Forelimb muscle (tissue), 1 donor: ENCODE measurements at places on chromosomes 1 and 21.
A peak's percentile ranks its signal among the peaks of the same experiment; 100 is the strongest.

DNA sequence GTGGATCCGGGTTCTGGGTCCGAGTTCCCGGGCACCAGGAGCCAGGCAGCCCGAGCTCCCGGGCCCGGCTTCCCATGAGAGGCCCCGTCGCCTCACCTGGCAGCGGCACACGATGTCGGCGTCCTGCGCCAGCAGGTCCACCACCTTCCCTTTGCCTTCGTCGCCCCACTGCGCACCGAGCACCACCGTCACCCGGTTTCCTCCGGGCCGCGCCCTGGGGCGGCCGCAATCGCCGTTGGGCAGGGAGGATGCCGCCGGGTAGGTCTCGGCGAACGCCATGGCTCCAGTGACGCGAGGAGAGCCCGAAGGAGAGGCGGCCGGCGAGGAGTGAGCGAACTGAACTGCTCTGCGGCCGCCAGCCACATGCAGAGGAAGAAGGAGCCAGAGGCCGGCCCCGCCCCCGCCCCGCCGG is at the start of gene ADSS2:
Gene ADSS2 (minus strand): TSS at position 371 of the 412 bp plus-strand sequence. CDS start 92 bp downstream, at position 279.
- no peak for DNase-seq

- peak; percentile 25 for DNase-seq
Observed at GRCh38 chr1:159188375-159188788, 16.3 kb upstream of the ACKR1 start.

DNA sequence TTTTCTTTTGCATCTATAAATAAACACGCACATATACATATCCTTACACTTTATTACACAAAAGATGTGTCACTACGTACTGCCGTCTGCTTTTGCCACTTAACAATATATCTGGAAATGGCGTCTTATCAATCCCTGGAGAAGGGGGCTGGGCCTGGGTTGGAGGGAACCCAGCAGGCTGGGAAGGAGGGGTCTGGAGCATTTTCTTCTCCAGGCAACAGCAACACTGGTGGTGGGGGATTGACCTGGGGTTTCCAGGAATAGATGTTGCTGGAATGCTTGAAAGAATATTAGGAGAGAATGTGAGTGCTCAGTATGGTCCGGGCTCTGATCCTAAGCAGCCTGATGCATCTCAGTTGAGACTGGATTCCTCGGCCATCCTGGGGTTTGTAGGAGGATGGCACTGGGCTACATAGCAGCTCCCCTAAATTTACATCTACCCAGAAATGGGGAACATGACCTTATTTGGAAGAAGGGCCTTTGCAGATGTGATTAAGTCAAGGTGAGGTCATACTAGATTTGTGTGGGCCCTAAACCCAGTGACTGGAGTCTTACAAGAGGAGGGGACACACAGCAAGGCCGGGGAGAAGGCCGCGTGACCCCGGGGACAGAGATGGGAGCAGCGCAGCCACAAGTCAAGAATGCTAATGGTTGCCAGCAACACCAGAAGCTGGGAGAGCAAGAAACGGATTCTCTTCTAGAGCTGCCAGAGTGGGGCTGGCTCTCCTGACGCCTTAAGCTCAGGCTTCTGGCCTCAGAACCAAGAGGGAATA is 98.6 kb downstream of the SIK1 start:
- no peak for DNase-seq

- DNase-seq = no peak
Observed at GRCh38 chr1:65959896-65960567, 167.3 kb downstream of the PDE4B start.

DNA sequence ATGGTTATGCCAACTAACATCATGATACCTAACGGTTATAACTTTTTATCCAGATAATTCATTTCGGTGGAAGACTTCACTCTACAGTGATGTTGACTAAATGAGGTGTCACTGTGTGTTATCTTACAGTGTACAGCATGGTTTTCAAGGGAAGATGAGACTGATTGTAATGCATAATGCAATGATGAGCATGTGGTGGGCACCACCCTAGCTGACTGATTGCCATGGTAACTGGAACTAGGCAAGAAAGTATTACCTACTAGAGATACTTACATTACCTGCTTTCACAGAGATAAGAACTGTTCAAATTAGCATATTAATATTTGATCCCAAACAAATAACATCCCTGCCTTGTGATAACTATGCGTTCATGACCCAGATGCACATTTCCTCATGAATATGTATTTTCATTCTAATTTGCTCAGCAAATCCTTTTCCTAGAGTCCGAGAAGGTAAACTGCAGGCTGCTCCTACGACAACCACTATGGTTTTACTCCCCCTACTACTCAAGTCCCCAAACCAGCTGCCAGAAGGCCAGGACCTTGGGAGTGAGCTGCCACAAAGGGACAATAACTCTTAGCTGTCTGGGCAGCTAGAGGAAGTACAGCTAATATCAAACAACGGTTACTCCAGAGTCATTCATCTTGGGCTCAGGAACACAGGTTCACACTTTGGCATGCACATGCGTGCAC is 29.2 kb downstream of the TRABD2B start:
- DNase-seq = no peak

DNA sequence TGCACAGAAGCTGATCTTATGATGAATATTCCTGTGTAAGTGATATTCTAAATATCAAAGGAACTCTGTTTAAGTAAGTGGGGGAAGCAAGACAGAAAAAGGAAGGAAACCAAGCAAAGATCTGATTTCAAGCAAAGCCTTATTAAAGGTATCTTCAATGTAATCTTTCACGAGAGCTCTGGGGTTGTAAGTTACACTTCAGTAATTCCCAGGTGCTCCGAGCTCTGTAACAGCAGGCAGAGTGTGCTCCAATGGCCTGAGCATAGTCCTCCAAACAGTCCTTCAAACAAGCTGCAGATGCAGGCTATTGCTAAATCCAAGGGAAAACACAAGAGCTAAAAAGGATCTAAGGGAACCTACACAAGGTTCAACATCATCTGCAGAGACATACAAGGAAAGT is 949.7 kb upstream of the TMPRSS15 start:
- no peak for DNase-seq

DNA sequence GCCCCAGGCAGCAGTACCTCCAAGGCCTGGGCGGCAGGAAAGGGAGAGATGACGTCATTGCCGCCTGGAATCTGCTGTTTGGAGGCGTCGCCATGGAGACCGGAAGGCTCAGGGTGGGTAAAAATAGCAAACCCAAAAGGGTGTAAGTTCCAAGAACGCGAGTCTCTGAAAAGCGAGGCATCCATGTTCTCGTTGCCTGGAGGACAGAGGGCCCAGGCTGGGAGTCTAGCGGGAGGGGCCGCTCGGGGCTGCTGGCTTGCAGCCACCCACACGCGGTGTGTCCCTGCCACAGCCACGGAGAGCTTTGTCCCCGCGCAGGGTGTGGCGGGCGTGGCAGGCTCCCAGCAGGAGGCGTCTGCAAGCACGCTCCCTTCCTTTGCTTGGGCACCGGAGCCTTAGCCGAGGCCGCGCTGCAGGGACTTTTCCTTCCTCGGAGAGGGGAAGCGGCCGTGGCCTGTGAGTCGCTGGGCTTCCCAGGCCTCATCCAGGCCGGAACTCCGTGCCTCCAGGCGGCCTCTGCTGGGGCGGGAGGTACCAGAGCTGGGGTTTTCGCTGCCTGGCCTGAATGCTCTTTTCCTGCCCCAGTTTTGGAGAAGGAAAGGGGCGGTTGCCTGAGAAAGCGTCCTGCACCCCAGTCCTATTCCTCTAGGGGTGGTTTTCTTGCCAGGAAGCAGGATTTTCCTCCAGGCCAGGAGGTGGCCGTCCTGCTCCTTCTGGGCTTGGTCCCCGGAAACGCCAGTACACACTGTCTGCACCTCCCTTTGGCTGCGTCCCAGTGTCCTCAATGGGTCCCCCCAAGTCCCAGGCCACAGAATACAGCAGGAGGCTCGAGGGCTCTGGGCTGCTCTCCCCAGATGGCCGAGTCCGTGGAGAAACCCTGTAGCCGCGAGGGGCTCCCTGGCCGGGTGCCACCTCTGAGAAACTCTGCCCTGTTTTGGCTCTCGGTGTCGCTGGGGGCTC is 15.3 kb upstream of the SKI start:
- peak; percentile 89 for DNase-seq
